ENCODE measurements at places on chromosomes 16 and 17.
A peak's percentile ranks its signal among the peaks of the same experiment; 100 is the strongest.

DNA sequence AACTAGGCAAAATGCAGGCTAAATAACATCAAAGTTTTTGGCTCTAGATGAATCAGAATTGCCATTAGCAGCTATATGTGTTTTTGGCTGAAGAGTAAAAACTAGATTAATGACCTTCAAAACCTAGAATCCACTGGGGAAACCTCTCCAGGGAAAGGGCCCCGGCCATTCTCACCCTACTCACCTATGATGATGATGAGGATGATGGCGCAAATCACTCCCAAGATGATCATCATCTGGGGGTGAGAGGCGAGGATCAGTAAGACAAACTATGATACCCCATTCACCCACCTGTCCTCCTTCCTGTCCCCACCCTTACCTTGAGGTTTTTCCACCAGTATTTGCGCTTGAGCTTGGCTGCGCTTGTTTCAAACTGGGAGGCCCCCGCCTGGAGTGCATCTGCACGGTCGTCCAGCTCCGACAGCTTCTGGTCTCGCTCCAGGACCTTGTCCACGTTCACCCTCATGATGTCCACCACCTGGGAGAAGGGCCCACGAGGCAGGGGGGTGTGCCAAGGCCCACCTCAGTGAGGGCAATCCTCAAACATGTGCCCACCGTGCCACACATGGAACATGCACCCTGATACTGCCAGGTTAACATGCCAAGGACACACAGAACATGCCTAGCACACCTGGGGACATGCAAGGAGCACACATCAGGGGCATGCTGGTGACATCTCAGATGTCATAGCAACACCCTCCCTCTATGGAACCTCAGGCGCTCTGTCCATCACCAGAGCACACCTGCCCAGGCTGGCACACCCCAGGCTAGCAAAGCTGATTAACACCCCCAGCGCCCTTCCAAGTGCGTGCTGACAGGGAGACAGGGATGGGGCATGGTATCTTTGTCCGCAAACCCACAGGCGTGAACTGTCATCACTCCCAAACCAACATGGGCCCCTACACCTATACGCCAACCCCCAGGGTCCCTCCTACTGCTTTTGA lies 1.2 kb downstream of the VAMP2 start:
- DNase-seq = no peak

GRCh38 chr17:63819131-63819530 lies 8.1 kb upstream of the PSMC5 start:
- no peak for DNase-seq

DNA sequence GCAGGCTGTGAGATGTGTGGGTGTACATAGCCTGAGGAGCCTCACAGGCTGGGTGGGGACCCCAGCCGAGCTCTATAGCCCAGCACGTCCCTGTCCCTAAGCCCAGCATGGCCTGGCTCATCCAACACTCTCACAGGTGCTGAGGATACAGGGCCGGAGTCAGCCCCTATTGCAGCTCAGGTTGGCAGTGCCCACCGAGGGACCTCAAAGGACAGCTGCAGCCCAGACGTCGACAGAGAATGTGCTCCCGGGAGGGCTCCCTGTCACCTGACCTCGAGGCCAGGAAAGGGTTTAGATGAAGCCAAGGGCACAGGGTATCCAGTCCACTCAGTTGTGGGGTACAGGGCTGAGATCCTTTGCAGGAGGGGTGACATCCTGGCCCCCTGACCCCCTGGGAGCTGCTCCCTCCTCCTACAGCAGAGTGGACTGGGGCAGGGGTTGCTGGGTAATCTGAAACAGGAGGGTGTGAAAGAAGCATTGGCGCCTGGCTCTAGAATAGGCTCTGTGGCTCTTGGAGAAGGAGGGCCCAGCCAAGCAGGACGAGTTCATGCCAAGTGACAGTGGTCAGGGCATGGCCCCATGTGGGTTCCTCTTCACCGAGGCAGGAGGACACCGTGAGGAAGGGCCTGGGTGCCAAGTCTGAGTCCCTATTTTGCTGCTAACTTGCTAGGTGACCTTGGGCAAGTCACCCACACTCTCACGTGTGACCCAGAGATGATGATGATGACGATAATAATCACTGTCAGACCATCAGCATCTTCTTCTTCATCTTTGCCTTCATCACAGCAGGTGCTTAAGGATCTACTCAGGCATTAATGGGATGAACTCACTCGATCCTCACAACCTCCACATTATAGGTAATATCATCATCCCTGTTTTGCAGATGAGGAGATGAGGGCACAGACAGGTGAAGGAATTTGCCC lies 68.0 kb downstream of the RMI2 start:
- DNase-seq = no peak

DNA sequence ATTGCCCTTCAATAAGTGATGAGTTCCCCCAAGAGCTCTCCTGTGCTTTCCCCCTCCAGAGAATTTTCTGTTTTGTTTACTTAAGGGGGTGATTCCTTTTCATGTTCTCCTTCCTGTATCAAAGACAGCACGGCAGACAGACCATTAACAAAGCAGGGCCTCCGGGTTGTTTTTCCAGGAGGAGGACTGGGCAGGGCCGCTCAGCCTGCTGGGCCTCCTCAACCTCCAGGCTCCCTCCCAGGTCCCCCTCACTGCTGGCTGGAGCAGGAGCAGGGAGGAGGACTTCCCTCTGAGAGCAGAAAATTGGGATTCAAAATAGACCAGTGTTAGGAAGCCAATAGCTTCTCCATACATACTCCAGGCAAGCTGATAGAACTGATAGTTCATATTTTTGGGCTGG lies 20.4 kb downstream of the SDK2 start:
- no peak for DNase-seq

DNA sequence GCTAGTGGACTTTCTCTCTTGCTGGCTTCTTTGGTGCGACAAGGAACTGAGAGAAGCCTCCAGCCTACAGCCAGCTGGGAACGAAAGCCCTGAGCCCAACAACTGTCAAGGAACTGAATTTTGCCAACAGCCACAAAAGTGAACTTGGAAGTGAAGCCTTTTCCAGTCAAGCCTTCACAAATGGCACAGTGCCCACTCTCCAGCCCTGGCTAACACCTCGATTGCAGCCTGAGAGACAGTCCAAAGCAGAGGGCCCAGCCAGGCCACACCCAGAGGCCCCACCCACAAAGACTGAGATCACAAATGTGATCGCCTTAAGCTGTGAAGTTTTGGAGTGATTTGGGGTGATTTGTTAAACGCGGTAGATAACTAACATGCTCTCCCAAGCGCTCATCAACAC lies 244.6 kb upstream of the SDK2 start:
- no peak for DNase-seq

DNA sequence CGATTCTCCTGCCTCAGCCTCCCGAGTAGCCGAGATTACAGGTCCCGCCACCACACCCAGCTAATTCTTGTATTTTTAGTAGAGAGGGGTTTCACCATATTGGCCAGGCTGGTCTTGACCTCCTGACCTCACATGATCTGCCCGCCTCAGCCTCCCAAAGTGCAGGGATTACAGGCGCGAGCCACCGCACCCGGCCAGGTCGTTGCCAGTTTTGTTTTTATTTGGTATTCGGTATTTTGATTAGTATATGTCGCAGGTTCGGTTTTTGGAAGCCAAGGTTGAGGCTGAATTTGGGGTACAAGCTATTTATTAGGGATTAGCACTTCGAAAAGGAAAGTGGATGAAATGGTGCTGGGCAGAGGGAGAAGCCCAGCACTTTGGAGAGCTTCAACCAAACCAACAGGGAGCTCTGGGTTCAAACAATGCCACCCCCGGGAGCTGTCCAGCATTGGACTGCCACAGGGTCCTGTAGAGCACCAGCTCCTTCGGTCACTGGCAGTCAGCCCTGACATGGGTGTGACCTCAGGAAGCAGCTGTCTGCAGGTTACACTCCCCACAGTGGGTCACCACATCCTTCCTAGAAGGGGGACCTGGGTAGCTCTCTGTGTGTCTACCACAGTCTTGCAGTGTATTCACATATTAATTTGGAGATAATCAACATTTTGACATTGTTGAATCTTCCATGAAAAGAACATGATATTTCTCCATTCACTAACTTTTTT lies 1.5 kb upstream of the CLEC10A start:
- DNase-seq = no peak

DNA sequence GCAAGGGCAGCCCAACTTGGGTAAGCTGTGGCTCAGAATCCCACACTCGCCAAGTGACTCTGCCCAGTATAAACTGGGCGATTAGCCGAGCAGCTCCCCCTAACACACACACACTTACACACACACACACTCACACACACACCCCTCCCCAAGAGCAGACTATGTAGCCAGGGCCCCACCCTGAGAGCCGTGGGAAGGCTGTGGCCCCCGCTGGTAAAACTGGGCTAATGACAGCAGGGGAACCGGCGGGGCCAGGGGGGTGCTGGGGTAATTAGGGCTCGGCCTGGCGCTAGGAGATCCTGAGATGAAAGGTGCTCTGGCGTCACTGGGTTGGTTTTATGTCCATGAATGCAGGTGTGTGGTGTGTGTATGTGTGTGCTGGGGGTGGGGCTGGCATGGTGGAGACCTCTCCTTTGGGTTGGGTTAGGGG lies 1.1 kb upstream of the THRA start:
- no peak for DNase-seq

GRCh38 chr17:33287096-33287725 lies 5.9 kb downstream of the ASIC2 start:
- DNase-seq = no peak

DNA sequence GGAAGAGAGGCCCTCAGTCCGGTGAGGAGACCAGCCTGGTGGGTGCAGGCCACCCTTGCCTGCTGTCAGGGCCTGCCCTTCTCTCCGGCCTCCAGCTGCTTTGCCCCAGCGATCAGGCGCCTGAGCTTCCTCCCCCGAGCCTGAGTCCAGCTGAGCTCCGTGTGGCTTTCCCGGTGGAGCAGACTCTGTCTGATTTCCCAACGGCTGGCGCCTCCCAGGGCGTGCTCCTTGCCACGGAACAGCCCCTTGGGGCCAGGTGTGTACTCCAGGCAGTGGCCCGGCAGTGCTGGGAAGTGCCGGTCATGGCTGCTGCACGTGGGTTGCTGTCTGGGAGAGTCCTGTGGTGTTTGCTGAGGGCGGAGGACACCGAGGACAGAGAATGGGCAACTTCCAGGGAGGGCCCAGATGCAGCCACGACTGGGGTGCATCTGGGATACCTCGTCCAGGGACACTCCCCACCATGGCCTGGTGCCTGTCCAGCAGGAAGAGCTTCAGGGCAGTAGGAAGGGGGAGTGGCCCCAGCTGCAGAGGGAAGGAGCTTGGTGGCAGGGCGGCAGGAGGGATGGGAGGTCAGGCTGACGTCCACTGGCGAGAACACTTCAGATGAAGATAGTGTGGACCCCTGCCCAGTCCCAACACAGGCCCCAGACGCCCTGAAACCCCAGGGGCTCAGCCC lies 22.5 kb downstream of the METRNL start:
- DNase-seq = no peak

DNA sequence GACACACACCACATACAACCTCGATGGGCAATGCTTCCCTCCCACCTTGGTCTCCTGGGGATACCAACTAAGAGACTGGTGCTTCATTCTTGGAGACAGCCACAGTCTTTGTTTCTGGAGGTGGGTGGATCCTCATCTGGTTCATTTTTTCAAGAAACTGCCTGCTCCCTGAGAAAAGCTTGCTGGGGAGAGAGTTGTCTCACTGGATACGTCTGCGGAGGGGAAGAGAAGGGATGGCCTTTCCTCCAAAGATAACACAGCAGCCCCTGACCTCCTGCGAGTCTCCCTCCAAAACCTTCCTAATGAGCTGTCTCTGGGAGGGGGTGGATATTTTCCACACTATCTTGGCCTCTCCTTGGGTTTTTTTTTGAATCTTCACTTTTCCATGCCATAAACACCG lies 221.2 kb downstream of the SOX9 start:
- DNase-seq = no peak

DNA sequence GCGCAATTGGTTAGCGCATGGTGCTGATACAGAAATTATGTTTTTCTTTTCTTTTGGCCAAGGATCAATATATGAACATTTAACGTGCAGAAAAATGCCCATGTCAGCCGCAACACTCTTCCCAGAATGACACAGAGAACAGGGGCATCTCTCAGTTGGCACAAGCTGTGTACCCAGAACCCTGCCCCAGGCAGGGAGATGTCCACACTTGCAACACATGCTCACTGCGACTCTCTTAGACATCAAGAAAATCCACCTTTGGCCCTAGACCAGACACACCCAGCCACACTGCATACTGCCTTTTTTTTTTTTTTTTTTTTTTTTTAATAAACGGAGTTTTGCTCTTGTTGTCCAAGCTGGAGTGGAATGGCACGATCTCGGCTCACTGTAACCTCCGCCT lies 17.0 kb downstream of the PITPNA start:
- DNase-seq = no peak

- no peak for DNase-seq
Observed at GRCh38 chr17:18992454-18993130, 12.0 kb downstream of the FAM83G start.

GRCh38 chr17:59330053-59330942 lies 1.2 kb upstream of the YPEL2 start:
- DNase-seq = peak; percentile 33

- DNase-seq = no peak
Observed at GRCh38 chr17:66543526-66543925, 241.1 kb downstream of the PRKCA start.

DNA sequence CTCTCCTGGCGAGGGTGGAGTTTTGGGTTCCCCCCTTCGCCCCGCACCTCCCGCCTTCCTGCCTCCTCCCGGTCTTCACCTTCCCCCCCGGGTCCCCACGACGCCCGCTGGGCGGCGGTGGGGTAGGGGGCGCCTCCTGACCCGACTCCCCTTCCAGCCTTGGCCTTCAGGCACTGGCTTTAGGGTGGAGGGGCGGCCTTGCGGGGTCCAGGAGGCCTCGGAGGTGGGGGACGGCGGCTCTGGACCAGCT lies 2.4 kb downstream of the SLC16A3 start:
- no peak for DNase-seq

GRCh38 chr16:26606381-26607150 lies 460.2 kb upstream of the C16orf82 start:
- DNase-seq = no peak

Data from kidney capillary endothelial cell (primary cell).